ENCODE measurements at places on chromosomes 4 and X. TPM values are rescaled to one million over a fixed set of nuclear protein-coding genes. Genes with fewer than 3 reads are reported as not detected.
A peak's percentile ranks its signal among the peaks of the same experiment; 100 is the strongest.

DNA sequence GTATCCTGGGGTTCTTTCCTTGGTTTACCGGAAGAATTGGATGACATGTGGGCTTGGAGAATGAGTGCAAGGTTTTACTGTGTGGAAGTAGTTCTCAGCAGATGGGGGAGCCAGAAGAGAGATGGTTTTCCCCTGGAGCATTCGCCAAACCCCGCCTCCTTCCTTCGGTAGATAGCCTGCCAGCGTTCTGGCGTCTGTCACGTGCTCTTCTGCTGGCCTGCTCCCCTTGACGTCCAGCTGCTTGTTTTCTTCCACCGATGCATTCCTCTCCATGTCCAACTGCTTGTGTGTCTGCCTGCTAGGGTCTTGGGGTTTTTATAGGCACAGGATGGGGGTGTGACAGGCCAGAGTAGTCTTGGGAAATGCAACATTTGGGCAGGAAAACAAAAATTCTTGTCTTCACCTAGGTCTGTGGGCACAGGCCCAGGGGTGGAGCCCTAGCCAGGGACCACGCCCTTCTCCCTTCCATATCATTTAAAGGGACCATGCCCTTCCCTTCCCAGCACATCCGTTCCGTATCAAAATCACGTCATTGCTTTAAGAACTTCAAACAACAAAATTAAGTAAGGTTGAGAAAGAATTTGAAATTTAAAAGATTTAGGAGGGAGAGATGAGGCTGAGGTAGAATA lies 538.7 kb upstream of the SMIM31 start:
- H3K4me3 ChIP-seq = no peak overlapping the region
- no peaks in the 10 kb centered on the region for H3K4me1 ChIP-seq
- H3K27me3 ChIP-seq = no peaks in the 10 kb centered on the region
- no peak overlapping the region for H3K27ac ChIP-seq
- no peaks in the 10 kb centered on the region for H3K36me3 ChIP-seq
- DNase-seq = no peak

DNA sequence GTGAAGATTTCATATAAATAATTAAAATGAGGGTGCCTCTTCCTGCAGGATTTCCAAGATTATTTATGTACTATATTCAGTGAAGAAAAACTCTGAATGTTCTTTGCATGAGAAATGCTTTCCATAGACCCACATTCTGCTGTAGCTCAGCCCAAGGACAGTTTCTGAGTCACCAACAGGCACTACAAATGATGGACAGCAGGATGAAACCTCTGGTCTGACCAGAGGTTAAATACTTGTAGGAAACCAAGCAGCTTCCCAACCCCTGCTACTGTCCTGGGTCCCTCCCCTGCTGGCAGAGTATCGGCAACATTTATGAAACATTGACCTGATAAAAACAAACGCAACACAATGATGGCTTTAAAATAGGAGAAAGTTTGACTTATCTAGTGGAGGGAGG lies 73.1 kb downstream of the CXXC4 start:
- no peaks in the 10 kb centered on the region for H3K4me1 ChIP-seq
- no peaks in the 10 kb centered on the region for H3K36me3 ChIP-seq
- no peaks in the 10 kb centered on the region for H3K27me3 ChIP-seq

- peak overlapping the region; percentile 89 for H3K27ac ChIP-seq
- no peak for DNase-seq
- H3K27me3 ChIP-seq = no peaks in the 10 kb centered on the region
- H3K4me1 ChIP-seq = peaks cover 42% of the 10 kb centered on the region
- H3K4me3 ChIP-seq = peak overlapping the region; percentile 80
Observed at GRCh38 chr4:168630445-168631187, 133.8 kb downstream of the PALLD start.

DNA sequence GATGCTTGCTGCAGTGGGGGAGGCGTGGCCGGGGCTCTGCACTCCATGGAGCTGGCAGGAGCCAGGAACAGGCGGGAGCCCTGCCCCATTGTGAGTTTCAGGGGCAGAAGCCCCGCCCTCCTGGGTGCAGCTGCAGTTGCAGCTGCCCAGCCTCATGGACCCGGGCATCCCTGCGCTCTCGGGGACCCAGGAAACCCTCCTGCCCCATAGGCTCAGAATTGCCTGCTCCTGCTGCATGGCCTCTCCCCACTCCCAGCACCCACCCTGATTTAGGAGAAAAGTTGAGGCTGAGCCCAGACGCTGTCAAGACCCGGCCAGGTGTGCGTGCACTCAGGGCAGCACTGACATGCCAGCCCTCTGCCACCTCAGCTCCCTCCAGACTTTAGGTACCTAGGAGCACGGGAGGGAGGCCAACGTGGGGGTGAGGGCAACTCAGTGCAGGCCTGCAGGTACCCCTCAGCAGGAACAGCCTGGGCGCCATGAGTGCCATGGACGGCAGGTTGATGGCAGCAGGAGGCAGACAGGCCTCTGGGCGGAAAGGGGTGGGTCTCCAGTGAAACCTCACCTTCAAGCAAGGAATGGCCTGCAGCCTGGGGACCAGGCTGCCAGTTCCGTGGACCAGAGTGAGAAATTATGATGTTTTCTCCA lies 67.2 kb upstream of the MAGEB2 start:
- no peak for DNase-seq
- no peaks in the 10 kb centered on the region for H3K4me1 ChIP-seq
- H3K36me3 ChIP-seq = no peaks in the 10 kb centered on the region
- no peak overlapping the region for H3K4me3 ChIP-seq
- no peaks in the 10 kb centered on the region for H3K27me3 ChIP-seq

- H3K36me3 ChIP-seq = peaks cover 14% of the 10 kb centered on the region
- no peak overlapping the region for H3K27ac ChIP-seq
- H3K27me3 ChIP-seq = no peaks in the 10 kb centered on the region
- DNase-seq = no peak
- H3K4me3 ChIP-seq = no peak overlapping the region
Observed at GRCh38 chrX:15786915-15787314, 3.4 kb upstream of the ZRSR2 start.

GRCh38 chrX:66002824-66003680 lies 36.8 kb downstream of the VSIG4 start:
- H3K36me3 ChIP-seq = no peaks in the 10 kb centered on the region
- no peak overlapping the region for H3K4me3 ChIP-seq
- no peak overlapping the region for H3K27ac ChIP-seq
- H3K27me3 ChIP-seq = no peaks in the 10 kb centered on the region
- no peaks in the 10 kb centered on the region for H3K4me1 ChIP-seq

- no peaks in the 10 kb centered on the region for H3K36me3 ChIP-seq
- peak overlapping the region; percentile 74 for H3K27ac ChIP-seq
- no peak for DNase-seq
- H3K27me3 ChIP-seq = no peaks in the 10 kb centered on the region
- no peaks in the 10 kb centered on the region for H3K4me1 ChIP-seq
- H3K4me3 ChIP-seq = peak overlapping the region; percentile 52
Observed at GRCh38 chrX:73563738-73564068, 706 bp downstream of the CHIC1 start.

DNA sequence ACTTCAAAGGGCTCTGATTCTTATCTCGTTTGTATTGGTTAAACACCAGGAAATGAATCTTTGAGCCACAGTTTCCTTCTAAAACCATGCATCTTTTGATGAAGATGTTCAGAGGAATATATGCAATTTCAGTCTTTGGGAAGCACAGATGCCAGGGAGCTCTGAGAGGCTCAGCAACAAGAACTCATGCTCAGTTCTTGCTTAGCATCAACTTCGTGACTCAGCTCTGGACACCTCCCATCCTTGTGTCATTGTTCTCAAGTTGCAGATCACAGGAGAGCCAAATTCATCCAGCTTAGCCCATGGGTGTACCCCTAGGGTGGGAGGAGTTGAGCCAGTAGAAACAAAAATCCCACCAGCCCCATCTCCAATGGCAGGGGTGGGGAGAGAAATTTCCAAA lies 219.6 kb upstream of the MAOA start:
- H3K4me3 ChIP-seq = no peak overlapping the region
- no peak overlapping the region for H3K27ac ChIP-seq
- DNase-seq = no peak
- no peaks in the 10 kb centered on the region for H3K36me3 ChIP-seq

DNA sequence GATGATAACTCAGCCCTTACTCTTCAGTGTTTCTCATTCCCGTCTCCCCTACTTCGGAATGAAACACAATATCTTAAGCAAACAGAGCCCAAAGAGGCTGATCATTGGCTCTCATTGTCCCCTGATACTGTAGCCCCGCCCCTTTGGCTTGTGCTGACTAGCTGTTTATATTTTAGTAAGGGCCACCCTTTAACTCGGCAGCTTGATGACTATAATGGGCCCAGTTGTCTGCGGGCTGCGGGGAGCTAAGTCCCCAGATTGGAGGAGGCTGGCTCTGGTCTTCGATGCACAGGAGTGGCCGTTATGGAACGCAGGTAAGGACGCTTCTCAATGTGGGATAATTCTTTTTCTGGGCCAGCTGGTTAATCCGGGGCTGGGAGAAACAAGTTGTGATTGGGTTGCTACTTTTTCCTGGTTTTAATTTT lies at the start of gene TRIM2:
TSS of gene TRIM2 (plus strand) at position 197 of the 425 bp plus-strand sequence. CDS start at position 285, 88 bp downstream.
- no peaks in the 10 kb centered on the region for H3K27me3 ChIP-seq
- DNase-seq = peak; percentile 48
- H3K4me1 ChIP-seq = peaks cover 3% of the 10 kb centered on the region
- H3K4me3 ChIP-seq = peak within 1 kb of the TSS; percentile 47
- no peaks in the 10 kb centered on the region for H3K36me3 ChIP-seq

DNA sequence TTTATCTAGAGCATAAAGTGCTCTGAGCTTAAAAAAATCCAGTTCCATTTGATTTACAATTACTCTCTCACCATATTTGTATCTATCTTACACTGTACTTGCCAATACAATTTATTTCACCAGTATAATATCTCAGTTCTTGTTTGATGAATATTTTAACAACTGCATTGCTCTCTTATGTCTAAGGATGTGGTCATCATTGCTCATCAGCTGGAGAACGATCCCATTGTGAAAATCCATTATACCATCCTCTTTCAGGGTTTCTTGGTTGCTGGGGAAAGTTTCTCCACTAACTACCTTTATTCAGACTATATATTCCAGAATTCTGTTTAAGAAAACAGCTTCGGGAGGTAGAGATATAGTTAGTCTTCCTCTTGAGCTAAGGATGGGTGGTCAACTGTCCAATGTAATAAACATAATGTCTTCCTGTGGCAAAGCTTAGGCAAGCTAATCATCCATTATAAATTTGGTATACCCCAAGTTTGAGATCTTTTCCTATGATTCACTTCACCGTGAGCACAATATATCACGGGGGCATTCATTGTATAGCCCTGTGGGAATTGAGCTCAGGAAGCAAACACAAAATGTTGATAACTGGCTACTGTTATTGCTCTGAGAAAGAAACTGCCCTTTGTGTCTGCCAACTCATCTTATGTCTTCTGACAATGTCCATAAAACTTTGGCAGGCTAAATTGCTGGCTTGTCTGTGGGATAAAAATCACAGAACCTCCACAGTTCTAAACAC lies 2361.9 kb downstream of the ARAP2 start:
- no peak overlapping the region for H3K27ac ChIP-seq
- no peaks in the 10 kb centered on the region for H3K4me1 ChIP-seq
- no peak overlapping the region for H3K4me3 ChIP-seq
- no peak for DNase-seq

- H3K4me3 ChIP-seq = no peak overlapping the region
- DNase-seq = no peak
- H3K27ac ChIP-seq = peak overlapping the region; percentile 61
- no peaks in the 10 kb centered on the region for H3K4me1 ChIP-seq
- H3K36me3 ChIP-seq = no peaks in the 10 kb centered on the region
- H3K27me3 ChIP-seq = no peaks in the 10 kb centered on the region
Observed at GRCh38 chrX:100979881-100980607, 10.5 kb downstream of the ARL13A start.

GRCh38 chrX:50691820-50692219 lies 122.2 kb downstream of the SHROOM4 start:
- H3K27me3 ChIP-seq = no peaks in the 10 kb centered on the region
- no peak for DNase-seq
- H3K4me3 ChIP-seq = no peak overlapping the region
- no peak overlapping the region for H3K27ac ChIP-seq
- no peaks in the 10 kb centered on the region for H3K36me3 ChIP-seq
- no peaks in the 10 kb centered on the region for H3K4me1 ChIP-seq

- no peaks in the 10 kb centered on the region for H3K36me3 ChIP-seq
- H3K4me3 ChIP-seq = no peak overlapping the region
- H3K27me3 ChIP-seq = no peaks in the 10 kb centered on the region
- H3K4me1 ChIP-seq = no peaks in the 10 kb centered on the region
- no peak overlapping the region for H3K27ac ChIP-seq
Observed at GRCh38 chrX:24232796-24233195, 81.1 kb downstream of the SUPT20HL2 start.

DNA sequence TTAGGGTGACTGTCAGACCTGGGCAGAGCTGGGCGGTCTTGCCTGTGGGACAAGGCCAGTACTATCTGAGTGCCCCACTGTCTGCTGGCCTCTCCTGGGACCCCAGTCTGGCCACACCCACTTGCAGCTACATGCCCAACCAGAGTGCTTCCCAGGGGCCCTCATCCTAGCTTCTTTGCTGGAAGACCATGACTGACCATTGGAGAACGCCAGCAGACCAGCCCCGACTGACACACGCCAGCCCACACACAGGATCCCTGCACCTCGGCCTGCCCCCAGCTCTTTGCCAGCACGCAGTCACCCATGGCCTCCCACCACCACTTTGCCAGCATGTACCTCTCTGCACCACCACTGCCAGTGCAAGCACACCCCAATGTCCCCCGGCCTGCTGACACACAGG lies 585.7 kb downstream of the ZNF674 start:
- H3K27me3 ChIP-seq = no peaks in the 10 kb centered on the region
- H3K36me3 ChIP-seq = no peaks in the 10 kb centered on the region
- H3K4me3 ChIP-seq = no peak overlapping the region
- no peaks in the 10 kb centered on the region for H3K4me1 ChIP-seq

DNA sequence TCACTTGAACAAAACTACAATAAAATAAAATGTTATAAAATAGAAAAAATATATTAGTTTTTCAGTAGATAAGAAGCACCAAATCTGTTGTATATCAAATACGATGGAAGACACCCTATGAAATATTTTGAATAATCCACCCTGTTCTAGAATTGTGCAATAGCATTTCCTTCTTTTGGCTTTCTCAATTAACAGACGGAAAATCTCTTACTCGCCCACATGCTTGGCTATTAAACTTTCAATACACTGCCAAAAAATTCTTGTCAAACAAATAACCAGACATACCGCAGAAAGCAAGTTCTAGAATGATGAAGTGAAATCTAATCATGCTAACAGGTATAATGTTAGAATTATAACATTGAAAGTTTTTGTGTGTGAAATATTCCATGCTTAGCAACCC lies 671.6 kb upstream of the SLIT2 start:
- no peaks in the 10 kb centered on the region for H3K36me3 ChIP-seq
- H3K27ac ChIP-seq = no peak overlapping the region
- no peak for DNase-seq

DNA sequence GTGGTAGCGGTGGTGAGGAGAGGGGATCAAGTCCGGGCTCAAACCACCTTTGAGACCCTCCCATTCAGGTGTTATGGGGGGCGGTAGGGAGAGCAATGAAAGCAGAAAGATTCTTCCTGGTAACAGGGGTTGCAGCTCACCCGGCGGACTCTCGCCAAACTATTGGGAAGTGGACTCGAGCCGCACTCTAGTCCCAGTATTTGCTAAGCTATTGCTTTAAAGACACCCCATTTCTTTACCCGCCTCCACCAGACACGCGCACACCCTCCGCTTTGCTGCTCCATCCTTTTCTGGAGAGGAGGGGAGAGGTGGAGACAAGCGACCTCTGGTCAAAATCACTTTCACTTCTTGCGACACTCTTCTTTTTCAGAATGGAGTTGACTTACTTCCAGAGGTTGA lies 625 bp upstream of the GABRA4 start:
- no peak overlapping the region for H3K4me3 ChIP-seq
- DNase-seq = no peak
- peaks cover 10% of the 10 kb centered on the region for H3K27me3 ChIP-seq
- H3K27ac ChIP-seq = no peak overlapping the region

Gene CXCL8
- 0.65 TPM for total RNA-seq

Gene IL15
- total RNA-seq = 3.0 TPM

Gene NSG1
- total RNA-seq = 0.13 TPM

Gene PAGE2
- total RNA-seq = not detected

Gene P2RY4
- not detected for total RNA-seq

Gene NAT8L
- 1.9 TPM for total RNA-seq

Gene RP2
- 1.1 TPM for total RNA-seq

Gene RADX
- 0.12 TPM for total RNA-seq

All from gastrocnemius medialis (tissue), 4 donors.